ENCODE measurements at places on chromosomes 3 and 15. TPM values are rescaled to one million over a fixed set of nuclear protein-coding genes. Genes with fewer than 3 reads are reported as not detected.

- DNase-seq, result no peak
- H3K27me3 ChIP-seq, result no peaks in the 10 kb centered on the region
- H3K4me1 ChIP-seq, result peaks cover 11% of the 10 kb centered on the region
- no peak overlapping the region for H3K27ac ChIP-seq
Measured at GRCh38 chr3:54856271-54856670, 71.6 kb downstream of the LRTM1 start.

The PRR20G gene
- not detected for total RNA-seq

- peak overlapping the region; percentile 89 for H3K4me3 ChIP-seq
- no peaks in the 10 kb centered on the region for H3K27me3 ChIP-seq
- 0 out of 2 replicates have a peak, but pooled peaks cover 3% of the 10 kb centered on the region for H3K36me3 ChIP-seq
- H3K4me1 ChIP-seq, result peaks cover 9% of the 10 kb centered on the region
- H3K27ac ChIP-seq, result no peak overlapping the region
- no peak for DNase-seq
Measured at GRCh38 chr15:42206406-42206805, 1.7 kb downstream of the VPS39 start.

DNA sequence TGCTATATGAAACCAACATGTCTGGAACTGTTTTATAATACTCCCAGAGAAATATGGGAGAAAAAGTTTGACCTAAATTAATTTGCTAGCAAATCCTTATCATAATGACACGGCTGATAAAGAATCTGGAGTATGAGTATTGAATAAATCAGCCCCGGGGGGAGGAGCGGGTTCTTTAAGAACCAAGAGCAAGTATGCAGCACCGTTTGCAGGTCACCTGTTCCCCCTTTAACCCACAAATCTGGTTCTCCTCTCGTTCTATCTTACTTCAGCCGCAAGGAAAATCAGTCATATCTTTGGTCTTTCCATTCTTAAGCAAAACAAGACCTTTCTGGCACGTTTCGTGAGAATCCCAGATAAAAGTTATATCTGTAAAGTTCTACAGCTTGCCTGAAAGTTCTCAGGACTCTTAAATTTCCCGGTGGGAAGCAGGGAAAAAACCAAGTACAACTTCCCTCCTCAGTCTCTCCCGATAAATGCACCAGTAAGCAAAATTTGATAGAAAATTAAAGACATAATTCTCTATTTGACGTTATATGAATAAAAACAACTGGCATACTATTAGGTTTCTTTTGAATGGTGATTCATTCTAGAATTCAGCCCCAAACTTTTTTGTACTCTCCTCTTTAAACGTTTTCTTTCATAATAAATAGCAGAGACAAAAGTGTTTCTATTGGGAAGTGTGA, 348.6 kb downstream of the ZBBX start:
- no peaks in the 10 kb centered on the region for H3K27me3 ChIP-seq
- H3K4me1 ChIP-seq, result no peaks in the 10 kb centered on the region
- no peaks in the 10 kb centered on the region for H3K36me3 ChIP-seq
- no peak overlapping the region for H3K27ac ChIP-seq
- no peak overlapping the region for H3K4me3 ChIP-seq

The GABRG3 gene
- total RNA-seq, result not detected

DNA sequence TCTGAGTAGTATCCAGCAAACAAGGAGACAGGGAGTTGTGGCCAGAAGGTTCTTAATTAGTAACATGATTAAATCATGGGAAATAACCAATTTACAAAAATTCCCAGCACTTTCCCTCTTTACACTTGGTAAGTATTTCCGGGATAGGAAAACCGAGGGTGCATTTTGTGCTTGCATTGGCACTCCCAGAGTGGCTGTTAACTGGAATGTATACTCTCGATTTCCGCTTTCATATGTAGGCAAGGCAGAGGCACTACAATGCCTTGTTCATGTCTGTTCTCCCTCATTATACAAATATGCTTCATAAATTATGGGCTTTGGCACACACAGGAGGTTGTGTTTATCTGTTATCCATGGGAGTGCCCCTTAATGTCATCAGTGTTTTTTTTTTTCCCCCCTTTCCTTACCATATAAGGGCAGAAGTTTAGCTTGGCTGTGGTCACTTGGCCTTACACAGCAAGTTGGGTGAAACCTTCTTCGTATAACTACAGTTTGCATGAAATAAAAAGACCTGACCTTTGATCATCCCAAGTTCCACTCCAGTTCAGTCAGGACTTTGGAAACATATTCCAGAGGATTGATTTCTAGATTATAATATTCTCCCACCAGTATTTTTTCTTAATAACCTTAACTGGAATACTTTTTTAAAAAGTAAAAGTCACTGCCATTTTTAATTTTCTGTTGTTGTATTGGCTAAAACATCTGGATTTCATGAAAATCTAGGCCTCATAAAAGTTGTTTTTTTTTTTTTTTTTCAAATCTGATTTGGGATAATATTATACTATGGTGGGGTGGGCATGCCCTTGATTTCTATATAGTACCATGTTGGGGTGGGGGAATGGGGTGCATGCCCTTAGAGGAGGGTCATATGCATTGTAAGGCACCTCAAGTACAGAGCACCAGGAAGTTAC, 8.9 kb downstream of the TPM1 start:
- H3K4me3 ChIP-seq, result no peak overlapping the region
- no peak for DNase-seq
- H3K36me3 ChIP-seq, result peaks cover 40% of the 10 kb centered on the region
- H3K27me3 ChIP-seq, result no peaks in the 10 kb centered on the region
- H3K27ac ChIP-seq, result no peak overlapping the region

DNA sequence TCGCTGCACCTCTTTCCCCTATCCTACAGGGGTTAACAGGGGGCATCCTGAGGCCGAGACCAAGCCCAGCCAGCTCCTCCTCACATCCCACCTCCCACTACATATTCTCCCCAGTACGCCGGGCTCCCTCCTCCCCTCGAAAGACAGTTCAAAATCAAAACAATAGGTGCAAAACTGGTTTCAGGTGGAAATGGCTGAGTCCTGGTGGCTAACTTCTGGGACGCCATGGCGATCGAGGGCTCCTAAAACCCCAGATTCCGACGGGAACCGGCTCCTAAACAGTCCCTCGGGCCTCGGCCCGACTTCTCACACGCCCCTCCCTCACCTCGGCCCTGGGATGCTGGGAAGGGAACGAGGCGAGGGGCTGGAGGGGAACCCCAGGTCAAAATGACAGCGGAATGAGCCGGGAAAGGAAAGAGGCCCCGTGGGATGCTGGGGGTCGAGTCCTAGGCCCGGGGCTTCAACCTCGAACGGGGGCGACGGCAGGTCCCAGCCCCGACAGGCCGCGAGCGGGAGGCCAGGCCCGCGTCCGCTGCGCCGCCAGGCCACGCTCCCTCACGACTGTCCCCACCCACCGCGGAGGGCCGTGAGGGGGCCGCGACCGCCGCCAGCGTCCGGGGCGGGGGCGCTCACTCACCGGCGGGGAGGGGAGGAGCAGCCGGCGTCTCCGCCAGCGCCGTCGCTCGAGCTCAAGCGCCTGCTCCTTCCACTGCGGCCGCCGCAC, 492 bp downstream of the TMCC1 start:
- peak overlapping the region; percentile 88 for H3K27ac ChIP-seq
- peak overlapping the region; percentile 100 for H3K4me3 ChIP-seq
- H3K27me3 ChIP-seq, result no peaks in the 10 kb centered on the region
- H3K4me1 ChIP-seq, result peaks cover 45% of the 10 kb centered on the region

GRCh38 chr15:87874896-87875711, 381.4 kb downstream of the NTRK3 start:
- no peaks in the 10 kb centered on the region for H3K27me3 ChIP-seq
- H3K4me3 ChIP-seq, result no peak overlapping the region
- no peaks in the 10 kb centered on the region for H3K36me3 ChIP-seq
- no peak overlapping the region for H3K27ac ChIP-seq
- H3K4me1 ChIP-seq, result no peaks in the 10 kb centered on the region

- H3K4me1 ChIP-seq, result no peaks in the 10 kb centered on the region
- H3K4me3 ChIP-seq, result no peak overlapping the region
- no peak overlapping the region for H3K27ac ChIP-seq
Measured at GRCh38 chr3:151579571-151580270, 118.9 kb upstream of the IGSF10 start.

DNA sequence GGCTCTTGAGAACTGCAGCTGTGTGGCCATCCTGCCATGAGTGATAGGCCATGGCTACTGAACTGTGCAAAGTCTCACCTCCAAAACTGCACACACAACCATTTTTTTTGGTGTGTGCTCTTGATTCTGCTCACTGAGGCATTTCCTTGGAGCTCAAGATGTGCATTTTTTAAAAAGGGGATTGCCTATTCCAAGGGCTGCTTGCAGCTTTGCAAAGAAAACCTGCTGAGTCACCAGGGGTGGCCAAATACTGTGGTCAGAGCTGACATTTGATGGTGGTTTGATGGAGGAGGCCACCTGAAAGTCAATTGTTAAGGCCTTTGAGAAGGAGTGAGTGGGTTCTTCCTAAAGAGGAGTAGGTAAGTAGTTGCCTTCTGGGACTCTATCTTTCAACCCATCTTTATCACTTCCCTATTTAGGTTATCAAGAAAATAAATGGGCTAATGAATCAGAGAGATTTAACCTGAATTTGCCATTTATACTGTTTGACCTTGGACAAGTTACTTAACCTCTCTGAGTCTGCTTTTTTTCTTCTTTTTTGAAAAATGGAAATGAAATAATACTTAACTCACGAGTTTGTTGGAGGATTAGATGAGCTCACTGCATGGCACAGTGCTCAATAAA, 87.9 kb downstream of the CHST2 start:
- H3K36me3 ChIP-seq, result no peaks in the 10 kb centered on the region
- H3K27ac ChIP-seq, result no peak overlapping the region
- H3K4me3 ChIP-seq, result no peak overlapping the region
- no peaks in the 10 kb centered on the region for H3K4me1 ChIP-seq

The ESYT3 gene
- total RNA-seq, result 6.4 TPM

DNA sequence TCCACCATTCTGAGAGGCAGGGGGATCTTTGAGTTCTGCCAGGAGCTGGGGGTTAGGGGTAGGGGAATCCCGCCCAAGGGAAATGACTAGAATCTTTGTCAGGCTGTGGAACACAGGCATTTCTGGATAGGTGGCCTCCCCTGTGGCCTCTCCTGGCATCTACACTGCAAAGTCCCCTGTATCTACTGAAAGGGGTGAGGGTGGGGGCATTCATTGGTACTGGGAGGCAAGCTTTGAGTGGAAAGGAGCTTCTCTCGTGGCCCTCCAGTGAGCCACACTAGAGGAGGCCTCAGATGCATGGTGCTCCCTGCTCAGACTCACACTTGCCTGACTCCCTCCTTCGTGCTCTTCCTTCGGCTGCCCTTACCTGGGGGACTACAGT, 59.9 kb downstream of the CCNL1 start:
- peaks cover 11% of the 10 kb centered on the region for H3K4me1 ChIP-seq
- DNase-seq, result no peak
- H3K27ac ChIP-seq, result no peak overlapping the region
- H3K27me3 ChIP-seq, result no peaks in the 10 kb centered on the region

The TP63 gene
- 0.65 TPM for total RNA-seq

DNA sequence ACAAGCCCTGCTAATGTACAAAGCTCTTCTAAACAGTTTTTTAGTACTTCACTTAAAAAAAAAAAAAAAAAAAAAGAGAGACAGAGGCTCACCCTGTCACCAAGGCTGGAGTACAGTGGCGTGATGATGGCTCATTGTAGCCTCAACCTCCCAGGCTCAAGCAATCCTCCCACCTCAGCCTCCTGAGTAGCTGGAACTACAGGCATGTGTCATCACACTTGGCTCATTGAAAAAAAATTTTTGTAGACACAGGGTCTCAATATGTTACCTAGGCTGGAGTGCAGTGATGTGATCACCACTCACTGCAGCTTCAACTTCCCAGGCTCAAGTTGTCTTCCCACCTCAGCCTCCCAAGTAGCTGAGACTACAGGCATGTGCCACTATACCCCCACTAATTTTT, 47.6 kb upstream of the HEG1 start:
- H3K4me1 ChIP-seq, result peaks cover 16% of the 10 kb centered on the region
- H3K4me3 ChIP-seq, result no peak overlapping the region
- H3K27me3 ChIP-seq, result no peaks in the 10 kb centered on the region
- H3K36me3 ChIP-seq, result peaks cover 7% of the 10 kb centered on the region
- H3K27ac ChIP-seq, result no peak overlapping the region
- no peak for DNase-seq

- H3K36me3 ChIP-seq, result no peaks in the 10 kb centered on the region
- no peak for DNase-seq
- no peak overlapping the region for H3K27ac ChIP-seq
- peaks cover 43% of the 10 kb centered on the region for H3K4me1 ChIP-seq
Measured at GRCh38 chr15:70264014-70264582, 166.4 kb upstream of the TLE3 start.

- DNase-seq, result no peak
- H3K36me3 ChIP-seq, result no peaks in the 10 kb centered on the region
- H3K4me1 ChIP-seq, result no peaks in the 10 kb centered on the region
- H3K27ac ChIP-seq, result no peak overlapping the region
Measured at GRCh38 chr3:158095814-158096704, 10.2 kb downstream of the SHOX2 start.

DNA sequence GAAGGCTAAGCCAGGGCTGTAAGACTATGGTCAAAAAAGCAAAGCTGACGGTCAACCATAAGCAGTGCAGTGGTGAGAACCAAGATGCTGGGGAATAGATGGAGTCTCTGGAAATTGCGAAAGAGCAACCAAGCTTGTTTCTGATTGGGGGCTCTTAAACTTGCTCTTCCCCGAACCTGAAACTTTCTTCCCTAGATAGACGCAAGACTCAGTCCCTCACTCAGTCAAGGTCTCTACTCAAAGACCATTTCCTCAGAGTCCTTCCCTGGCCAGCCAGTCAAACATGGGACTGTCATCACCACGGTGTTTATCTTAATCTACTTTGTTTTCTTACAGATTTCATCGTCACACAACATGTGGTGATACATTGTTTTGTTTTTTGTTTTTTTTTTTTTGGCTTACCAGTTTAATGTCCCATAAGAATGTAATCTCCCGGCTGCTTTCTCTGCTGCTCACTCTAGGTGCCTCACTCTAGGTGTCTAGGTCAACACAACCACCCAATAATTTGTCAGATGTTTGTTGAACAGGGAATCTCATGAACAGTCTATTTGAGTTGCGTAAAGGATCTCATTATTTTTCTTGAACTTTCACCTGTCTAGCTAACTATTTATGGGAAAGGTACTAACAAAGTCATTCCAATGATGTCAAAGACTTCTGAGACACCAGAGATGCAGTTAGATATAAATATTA, 495.4 kb downstream of the FOXP1 start:
- H3K4me1 ChIP-seq, result no peaks in the 10 kb centered on the region
- H3K27me3 ChIP-seq, result no peaks in the 10 kb centered on the region
- H3K4me3 ChIP-seq, result no peak overlapping the region
- no peak overlapping the region for H3K27ac ChIP-seq

DNA sequence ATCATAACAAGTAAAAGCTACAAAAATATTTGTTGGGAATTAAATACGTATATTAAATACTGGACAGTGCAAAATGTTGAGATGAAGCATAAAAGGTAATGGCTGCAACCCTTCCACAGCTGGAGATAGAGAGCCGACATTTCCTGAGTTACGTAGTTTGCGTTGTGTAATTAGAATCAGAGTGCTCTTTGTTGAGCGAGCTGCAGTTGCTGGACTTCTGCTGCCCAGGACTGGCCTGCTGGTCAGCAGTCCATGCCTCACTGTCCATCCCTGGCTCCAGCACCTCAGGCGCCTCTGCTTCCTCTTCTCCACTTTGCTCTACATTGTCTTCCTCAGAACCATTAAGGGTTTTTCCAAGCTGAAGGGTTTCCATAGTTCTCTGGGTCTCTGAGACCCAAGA, 28.4 kb upstream of the SHC4 start:
- no peak for DNase-seq
- H3K27me3 ChIP-seq, result no peaks in the 10 kb centered on the region
- no peaks in the 10 kb centered on the region for H3K36me3 ChIP-seq
- no peak overlapping the region for H3K4me3 ChIP-seq

- peak; percentile 84 for DNase-seq
- peaks cover 40% of the 10 kb centered on the region for H3K4me1 ChIP-seq
- H3K36me3 ChIP-seq, result no peaks in the 10 kb centered on the region
- H3K4me3 ChIP-seq, result peak overlapping the region; percentile 32
Measured at GRCh38 chr3:15645740-15646501, 44.4 kb downstream of the BTD start.

Data from PC-9 (cell line).